ENCODE measurements at places on chromosomes 1 and 21. TPM values are rescaled to one million over a fixed set of nuclear protein-coding genes. Genes with fewer than 3 reads are reported as not detected.

RNU1-4 gene
- total RNA-seq, result 2,483 TPM

- DNase-seq, result peak; percentile 77
These were observed 31.6 kb downstream of the CD1D start for GRCh38 chr1:158212320-158212719.

MX2 gene
- total RNA-seq, result 1.6 TPM

FCRL6 gene
- not detected for total RNA-seq

SLC6A9 gene
- total RNA-seq, result 5.7 TPM

GRCh38 chr1:115196296-115196695 lies 107.0 kb upstream of the TSPAN2 start:
- no peak for DNase-seq

SAMD11 gene
- total RNA-seq, result 112 TPM

DNA sequence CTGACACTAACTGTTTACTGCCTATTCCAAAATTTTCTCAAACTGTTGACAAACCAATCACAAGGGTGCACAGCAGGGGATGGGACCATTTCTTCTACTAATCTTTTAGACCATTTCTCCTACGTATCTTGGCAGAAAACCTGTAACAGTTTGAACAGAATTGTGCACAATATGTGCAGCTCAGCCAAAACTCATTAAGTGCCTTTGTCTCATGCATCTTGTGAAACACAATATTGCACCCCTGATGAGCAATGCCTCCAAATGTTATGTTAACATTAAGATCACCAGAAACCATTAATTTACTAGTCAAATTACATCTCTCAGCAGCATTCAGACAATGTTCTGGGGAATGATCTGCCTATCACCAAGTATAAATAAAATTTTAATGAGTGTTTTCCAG lies 247.5 kb downstream of the NRIP1 start:
- no peak for DNase-seq

DNA sequence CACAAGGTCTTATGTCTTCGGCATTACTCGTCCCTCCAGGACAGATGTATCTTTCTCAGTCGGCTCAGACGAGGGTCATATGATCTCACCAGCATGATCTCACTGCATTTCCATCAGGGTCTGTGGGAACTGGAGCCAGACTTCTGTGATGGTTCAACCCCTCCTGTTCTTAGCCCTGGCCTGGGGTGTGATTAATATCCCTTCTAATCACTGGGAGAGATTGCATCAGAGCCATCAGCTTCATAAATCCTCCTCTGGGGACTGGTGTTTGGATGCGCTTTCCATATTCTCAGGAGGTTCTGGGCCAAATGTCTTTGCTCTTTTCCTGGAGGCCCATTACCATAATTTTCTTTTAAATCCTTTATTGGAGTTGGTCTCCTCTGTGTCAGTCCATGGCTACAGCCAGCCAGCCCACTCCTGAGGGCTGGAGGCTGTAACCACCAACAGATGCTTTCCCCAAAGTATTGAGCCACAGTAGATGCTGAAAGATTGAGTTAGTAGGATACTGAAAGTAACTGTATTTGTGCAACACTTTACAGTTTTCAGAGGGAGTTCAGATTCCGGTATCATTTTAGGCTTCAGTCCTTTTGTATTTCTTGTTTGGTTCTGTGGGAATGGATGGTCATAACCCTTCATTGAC lies 20.0 kb downstream of the CACNA1E start:
- DNase-seq, result no peak

DNA sequence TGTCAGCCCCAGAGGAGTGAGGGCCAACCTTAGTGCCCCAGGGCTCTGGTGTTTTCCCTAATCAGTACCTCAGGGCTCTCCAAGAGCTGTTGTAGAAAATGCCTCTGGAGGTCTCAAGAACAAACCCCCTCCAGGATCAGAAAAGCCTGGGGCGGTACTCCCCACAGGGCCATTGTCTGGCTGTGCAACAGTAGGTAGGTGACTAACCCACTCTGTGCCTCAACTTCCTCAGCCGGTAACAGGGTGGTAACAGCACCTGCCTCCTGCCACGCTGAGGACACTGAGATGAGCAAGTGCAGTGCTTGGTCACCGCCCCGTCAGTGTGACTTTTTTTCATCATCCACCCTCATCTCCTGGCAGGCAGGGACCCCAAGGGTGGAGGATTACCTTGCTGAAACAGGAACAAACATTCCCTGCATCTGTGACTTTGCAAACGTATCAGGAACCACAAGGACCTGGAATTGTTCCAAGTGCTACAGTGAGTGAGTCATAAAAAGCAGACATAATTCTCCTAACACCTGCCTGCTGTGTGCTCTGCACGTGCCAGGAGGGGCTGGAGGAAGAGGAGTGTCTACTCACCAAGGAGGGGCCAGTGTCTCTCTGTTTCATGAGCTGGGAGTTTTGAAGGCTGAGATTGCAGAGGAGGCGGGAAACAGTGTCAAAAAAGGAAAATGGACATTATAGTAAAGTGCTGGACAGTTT lies 440.8 kb downstream of the NPHP4 start:
- DNase-seq, result no peak

LAPTM5 gene
- not detected for total RNA-seq

- peak; percentile 51 for DNase-seq
These were observed 4.1 kb upstream of the GRIK1 start for GRCh38 chr21:29943885-29944284.

DNA sequence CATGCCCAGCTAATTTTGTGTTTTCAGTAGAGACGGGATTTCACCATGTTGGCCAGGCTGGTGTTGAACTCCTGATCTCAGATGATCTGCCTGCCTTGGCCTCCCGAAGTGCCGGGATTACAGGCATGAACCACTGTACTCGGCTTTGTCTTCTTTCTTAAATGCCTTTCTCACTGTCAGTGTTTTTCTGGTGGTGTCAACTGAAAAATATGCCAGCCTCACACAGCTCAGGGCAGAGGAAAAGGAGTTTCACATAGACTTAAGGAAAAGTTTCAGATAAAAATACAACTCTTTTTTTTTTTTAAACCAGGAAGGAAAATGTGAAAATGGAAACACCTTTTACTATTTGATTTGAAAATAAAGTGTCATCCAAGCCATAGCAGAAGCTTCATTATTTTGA lies 4.6 kb upstream of the MAB21L3 start:
- DNase-seq, result no peak

DNA sequence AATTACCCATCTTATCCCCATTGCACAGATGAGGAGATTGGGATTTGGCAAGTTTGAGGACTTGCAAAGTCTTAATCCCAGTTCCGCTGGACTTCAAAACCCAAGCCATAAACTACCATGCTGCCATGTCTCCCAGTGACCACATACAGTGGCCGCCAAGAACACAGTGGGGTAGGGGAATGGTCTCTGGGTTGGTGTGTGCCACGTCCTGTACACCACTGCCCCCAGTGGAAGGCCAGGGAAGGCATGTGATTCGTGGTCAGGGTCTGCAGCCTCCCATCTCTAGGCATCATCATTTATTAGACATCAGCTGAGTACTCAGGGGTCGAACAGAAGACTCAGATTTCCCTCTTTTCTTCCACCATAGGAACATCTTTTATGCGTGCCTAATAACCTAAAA lies 76.0 kb downstream of the MAN1C1 start:
- peak; percentile 89 for DNase-seq

DNA sequence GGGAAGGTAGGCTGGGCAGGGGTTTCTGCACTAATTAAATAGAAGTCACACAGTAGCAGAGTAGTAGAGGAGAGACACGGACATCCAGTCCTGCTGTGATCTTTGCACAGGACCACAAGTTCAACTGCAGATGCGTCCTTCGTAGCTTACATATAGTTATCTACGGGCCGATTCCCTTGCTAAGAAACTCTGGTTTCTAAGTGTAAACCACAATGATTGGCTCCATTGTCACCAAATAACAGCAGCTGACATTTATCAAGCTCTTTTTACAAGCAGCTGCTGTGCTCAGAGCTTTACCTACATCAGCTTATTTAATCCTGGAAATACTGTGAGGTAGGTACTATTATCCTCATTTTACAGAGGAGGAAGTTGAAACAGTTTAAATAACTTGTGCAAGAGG lies 3.1 kb downstream of the SLC45A3 start:
- DNase-seq, result no peak

C1orf226 gene
- total RNA-seq, result 5.1 TPM

DMAP1 gene
- 49.1 TPM for total RNA-seq

GRCh38 chr1:17706445-17706844 lies 48.7 kb upstream of the ACTL8 start:
- no peak for DNase-seq

DNA sequence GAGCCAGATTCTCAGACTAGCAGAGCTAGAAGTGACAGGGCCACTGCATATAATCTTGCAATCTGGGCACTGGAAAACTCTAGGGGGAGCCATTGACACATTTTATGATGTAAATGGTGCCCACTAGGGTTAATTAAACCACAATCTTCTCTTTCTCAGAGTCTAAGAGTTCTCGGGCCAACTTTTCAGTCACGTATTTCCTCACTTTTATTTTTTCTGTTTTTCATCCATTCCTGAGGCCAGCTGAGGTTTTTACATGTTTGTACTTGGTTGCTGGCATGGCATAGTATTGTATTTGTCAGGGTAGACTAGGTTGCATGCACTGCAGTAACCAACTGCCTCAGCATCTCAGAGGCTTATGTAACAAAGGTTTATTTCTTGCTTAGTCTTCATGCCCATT lies 138.2 kb downstream of the ZNF326 start:
- peak; percentile 77 for DNase-seq

PRKAB2 gene
- 50.5 TPM for total RNA-seq

DNA sequence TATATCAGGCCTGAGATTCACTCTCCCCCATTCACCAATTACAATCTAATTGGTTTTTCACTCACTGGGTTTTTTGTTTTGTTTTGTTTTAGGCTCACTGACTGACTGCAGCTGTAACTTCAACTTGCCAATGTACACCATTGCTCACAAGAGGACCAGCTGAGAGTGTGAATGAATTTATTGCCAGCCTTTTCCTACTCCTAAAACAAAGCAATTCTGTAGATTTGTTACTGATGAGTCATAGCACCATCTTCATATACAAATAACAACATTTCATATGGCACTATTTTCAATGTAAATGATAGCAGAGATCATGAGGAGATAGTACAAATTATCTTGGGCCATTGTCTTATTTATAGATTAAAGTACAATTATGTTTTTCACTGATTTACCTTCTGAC lies 76.0 kb upstream of the DPYD start:
- no peak for DNase-seq

DNA sequence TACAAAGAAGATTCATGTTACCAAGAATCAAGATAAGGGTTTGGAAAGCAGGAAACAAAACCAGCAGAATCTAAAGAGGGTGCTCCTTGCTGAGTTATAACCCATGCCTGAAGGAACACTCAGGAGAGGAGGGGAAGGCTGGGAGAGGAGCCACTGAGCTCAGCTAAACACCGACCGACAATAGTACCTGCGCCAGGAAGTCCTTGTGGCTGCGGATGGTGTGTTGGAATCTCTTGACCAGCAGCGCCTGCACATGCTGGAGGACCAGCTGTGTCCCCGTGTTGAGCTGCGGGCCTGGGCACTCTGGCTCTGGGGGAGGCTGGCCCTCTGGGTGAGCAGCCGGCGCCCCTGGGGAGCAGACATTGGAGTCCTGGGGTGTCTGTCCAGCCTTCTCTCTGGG lies 89.4 kb downstream of the ABCA4 start:
- no peak for DNase-seq

- DNase-seq, result no peak
These were observed 27.9 kb upstream of the PRRC2C start for GRCh38 chr1:171457412-171457811.

DNA sequence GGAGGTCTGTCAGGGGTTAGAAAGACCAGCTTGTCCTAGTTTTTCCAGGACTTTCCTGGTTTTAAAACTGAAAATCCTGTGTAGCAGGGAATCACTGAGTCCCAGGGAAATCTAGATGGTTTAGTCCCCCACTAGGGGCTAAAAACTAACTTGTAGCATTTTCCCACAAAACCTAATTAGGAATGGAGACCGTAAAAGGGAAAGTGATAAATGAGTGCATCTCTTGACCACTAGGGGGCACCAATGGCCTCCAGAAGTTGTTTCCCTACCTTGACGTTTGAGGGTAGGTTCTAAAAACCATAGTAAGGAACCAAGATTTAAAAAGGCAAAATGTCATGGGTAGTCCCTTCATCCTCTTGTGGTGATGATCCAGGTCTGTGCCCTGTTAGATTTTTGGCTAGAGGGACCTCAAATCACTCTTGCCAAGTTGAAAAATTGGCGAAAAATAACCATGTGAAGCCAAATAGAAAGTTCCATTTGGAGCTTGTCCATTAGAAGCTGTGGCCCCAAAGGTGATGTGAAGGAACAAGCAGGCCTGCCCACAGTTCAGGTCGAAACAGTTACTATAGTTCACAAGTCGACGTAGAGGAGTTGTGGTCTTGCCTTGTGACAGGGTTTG lies 24.5 kb downstream of the CLIC6 start:
- peak; percentile 69 for DNase-seq

GRCh38 chr1:240693036-240693435 lies 81.1 kb upstream of the GREM2 start:
- no peak for DNase-seq

DNA sequence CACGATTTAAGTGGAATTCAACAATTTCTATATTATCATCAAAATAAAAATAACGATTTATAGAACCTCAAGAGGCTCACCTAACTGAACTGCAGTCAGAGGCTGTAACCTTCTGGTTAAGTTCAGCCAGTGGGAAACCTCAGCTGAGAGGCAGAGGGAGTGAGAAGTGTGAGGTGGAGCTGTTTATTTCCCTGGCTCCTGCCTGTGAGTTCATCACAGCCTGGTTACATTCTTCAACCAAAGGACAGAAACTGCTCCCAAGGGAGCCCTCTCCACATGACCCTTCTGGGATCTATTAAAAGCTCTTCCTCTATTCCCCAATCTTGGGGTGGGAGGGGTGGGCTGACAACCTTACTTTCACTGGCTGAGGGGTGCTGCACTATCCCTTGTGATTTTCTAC lies 22.2 kb downstream of the DYNLT5 start:
- no peak for DNase-seq

GRCh38 chr1:58401991-58402390 lies 144.5 kb downstream of the OMA1 start:
- no peak for DNase-seq

- DNase-seq, result no peak
These were observed 38.6 kb upstream of the RALGPS2 start for GRCh38 chr1:178686407-178686806.

RIMKLA gene
- total RNA-seq, result 1.9 TPM

GRCh38 chr1:226870401-226871279 lies at the start of gene PSEN2:
PSEN2 (plus strand) TSS chr1:226870616; CDS start chr1:226881908, 11,292 bp downstream.
- DNase-seq, result peak; percentile 87

UBE2U gene
- total RNA-seq, result not detected

ETV3L gene
- 0.21 TPM for total RNA-seq

C8A gene
- not detected for total RNA-seq

DYRK3 gene
- total RNA-seq, result 9.0 TPM

- no peak for DNase-seq
These were observed 34.9 kb downstream of the PIK3C2B start for GRCh38 chr1:204459706-204460105.

S100A9 gene
- not detected for total RNA-seq

DNA sequence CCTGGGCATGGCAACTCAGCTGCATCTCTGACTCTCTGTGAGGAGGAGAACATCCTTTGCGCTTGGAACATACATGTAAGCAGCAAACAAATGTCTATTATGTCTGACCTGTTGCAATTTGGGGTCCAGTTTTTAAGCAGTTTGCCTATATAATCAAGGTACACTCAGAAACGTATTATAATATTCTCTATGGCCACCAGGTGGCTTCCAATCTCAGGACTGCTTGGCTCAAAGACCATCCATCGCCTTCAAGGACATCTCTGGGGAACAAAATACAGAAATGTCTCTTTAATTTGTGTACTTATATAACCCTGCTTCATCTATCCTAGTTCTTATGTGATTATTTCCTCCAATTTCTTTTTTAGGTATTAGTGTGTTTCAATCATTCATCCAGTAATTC lies 227.2 kb downstream of the OLFM3 start:
- peak; percentile 35 for DNase-seq
